ENCODE measurements at places on chromosomes 5 and 9. TPM values are rescaled to one million over a fixed set of nuclear protein-coding genes. Genes with fewer than 3 reads are reported as not detected.

Gene PCDHB11
- not detected for total RNA-seq

Gene ZMYND19
- total RNA-seq, result 8.6 TPM

- no peak for DNase-seq
These were observed 139.8 kb upstream of the RPS23 start for GRCh38 chr5:82417776-82418607.

GRCh38 chr5:132951897-132952296 is 11.5 kb downstream of the AFF4 start:
- no peak for DNase-seq

DNA sequence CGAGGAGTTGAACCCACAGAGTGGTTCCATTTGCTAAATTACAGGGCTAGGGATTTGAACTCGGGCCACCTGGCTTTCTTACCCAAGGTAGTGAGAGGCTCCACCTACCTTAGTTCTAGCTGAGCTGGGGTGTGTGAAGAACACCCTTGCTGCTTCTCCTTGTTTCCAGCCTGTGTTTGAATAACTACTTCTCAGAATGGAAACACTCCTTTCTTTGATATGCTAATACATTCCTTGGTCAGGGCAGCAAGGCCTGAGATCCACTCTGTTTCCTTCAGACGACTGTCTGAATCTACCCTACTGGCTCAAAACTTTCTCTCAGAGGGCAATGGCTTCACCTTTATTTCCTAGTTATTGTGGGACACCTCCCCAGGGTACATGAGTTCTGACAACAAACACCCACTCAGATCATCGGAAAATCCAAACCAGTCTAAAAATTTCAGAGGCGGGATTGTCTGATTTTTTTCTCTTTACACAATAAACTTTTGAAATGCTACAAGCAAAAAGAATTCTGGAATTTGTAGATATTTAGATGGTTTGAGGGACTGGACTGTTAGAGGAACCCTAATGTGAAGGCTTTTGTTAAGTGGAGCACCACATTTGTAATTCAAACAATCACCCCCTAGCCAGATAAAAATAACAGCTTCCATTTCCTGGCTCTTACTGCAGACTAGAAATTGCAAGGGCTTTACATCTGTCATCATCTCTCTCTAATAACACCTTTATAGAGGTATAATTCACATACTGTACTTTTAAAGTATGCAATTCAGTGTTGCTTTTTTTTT is 4.0 kb upstream of the ATP6V1G1 start:
- no peak for DNase-seq

Gene S1PR3
- 0.33 TPM for total RNA-seq

GRCh38 chr5:121273833-121274433 is 577.7 kb upstream of the FTMT start:
- DNase-seq, result no peak

GRCh38 chr9:98450496-98450895 is 195.0 kb upstream of the TBC1D2 start:
- no peak for DNase-seq

Gene CCL27
- not detected for total RNA-seq

Measured in CD4-positive, alpha-beta T cell (primary cell).